ENCODE measurements at places on chromosomes 1 and 21. TPM values are rescaled to one million over a fixed set of nuclear protein-coding genes. Genes with fewer than 3 reads are reported as not detected.

DNA sequence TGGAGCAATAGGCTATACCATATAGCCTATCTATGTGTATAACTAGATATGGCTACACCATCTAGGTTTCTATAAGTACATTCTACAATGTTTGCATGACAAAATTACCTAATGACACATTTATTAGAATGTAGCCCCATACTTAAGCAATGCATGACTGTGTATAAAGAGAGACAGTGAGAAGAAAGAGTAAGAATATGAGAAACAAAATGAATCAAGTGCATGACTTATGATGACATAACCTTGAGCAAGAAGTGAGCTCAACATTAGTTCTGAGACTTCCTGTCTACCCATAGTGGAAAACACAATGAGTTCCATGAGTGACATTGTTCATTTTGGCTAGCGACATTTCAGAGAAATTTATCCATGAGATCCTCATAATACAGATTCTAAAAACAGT lies 10.1 kb downstream of the SLC44A5 start:
- DNase-seq, result no peak

DNA sequence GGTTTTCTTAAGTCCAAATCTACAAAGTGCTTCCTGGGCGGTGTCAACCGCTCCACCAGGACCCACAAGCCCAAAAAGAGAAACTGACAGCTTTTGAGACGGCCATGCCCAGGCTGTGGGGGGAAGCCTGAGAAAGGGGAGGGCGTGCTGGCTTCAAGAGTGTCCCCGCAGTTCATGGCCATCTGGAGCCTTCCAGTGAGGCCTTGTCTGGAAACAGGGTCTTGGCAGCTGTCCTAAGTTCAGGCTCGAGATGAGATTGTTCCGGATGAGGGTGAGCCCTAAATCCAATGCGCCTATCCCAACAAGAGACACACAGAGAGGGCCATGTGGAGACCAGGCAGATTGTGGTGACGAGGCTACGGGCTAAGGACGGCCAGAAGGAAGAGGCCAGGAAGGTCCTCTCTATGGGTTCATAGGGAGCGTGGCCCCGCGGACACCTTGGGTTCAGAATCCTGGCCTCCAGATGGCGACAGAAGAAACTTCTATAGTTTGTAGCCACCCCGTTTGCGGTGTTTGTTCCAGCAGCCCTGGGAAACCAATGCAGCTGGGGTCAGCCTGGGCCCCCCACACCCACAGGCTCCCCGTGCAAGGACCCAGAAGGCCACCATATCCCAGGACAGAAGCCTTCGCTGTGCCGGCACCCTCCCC lies 70.2 kb downstream of the ARHGEF16 start:
- DNase-seq, result no peak

GRCh38 chr1:99751877-99752504 lies 14.4 kb downstream of the FRRS1 start:
- DNase-seq, result peak; percentile 17

GRCh38 chr1:168116327-168116799 lies 20.4 kb downstream of the GPR161 start:
- peak; percentile 90 for DNase-seq

DNA sequence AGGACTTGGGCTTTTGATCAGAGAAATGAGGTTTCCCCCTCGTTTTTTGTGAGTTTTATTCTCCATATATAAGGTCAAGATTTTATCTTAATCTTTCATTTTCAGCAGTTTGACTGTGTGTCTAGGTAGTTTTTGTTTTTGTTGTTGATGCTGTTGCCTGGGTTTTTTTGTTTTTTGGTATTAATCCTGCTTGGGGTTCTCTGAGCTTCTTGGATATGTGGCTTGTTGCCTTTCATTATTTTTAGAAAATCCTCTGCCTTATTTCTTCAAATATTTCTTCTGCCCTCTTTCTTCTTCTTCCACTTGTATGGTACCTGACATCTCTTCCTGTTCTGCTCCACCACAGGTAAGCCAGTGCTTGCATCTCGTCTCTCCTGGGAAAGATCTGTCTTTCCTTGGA lies 25.0 kb downstream of the EFCAB7 start:
- no peak for DNase-seq

ESRRG gene
- 9.0 TPM for polyA plus RNA-seq

GRCh38 chr1:109910123-109910962 lies at the start of gene CSF1:
CSF1 (plus strand) TSS chr1:109910849; CDS start chr1:109911024, 175 bp downstream.
- peak; percentile 81 for DNase-seq

DNA sequence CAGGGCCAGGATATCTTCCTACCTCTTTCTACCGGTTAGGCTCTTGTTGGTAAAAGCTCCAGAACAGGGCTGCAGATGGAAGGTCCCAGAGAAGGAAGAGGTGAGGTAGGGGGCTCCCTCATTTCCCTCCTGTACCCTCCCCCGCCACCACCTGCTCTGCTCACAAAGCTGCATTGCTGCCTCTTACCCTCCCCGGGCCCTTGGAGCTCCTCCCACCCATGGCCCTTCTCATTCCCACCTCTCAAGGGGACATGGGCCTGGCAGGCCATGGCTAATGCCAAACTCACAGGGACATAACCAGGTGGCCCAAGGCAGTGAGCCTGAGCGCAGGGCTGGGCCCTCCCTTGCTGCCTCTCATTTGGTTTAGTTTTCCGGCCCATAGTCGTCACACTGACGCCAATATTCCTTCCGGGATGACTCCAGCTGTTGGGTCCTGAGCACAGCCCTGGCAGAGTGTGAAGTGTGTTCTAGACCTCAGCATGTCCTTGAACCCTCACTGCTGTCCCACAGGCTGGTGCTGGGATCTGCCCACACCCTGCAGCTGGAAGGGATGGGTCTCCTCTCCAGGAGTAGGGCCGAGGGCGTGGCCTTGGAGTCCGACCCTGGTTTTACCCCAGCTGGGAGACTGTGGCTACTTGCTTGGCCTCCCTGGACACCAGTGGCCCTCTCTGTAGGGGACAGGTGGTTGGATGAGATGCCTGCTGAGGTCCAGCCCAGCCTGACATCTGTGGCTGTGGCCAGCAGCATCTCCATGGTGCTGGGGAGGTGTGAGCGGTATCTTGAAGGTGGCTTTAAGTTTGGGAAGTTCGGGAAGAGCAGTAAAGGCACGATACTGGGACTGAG lies 104.6 kb downstream of the ARHGEF10L start:
- DNase-seq, result no peak

DNA sequence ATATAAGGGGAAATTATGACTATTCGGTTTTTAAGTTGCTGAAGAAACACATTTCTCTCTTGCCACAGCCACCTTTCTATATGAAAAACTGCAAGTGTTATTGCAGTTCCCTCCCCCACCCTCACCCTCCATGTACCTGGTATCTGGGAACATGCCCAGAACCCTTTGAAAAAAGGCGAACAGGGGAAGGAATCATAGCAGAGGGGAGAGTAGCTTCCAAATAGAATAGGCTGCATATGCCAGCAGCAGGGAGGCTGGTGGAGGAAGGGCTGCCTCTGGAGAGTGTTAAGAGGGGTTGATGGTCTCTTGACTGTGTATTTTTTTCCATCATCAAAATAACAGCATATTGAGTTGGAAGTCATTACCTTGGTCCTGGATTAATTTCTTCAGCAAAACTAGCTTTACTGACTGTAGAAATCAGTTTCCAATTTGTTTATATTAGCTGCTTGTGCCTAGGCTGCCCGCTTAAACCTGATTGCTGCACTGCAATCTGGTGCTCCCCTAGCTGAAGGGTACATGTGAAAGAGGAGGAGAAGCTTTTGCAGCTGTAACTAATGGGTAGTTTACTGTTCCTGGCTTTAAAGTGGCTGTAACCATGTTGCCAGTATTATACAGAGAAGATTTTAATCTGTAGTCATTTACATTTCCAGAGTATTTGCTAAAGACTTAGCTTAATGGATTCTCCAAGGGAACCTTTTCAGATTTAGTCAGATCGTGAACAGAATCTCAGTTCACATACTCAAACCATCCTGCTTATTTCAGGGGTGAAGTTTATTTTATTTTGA lies 22.7 kb downstream of the AHCYL1 start:
- no peak for DNase-seq

LCE1D gene
- not detected for polyA plus RNA-seq

GRCh38 chr1:15508700-15509487 lies 15.1 kb downstream of the CASP9 start:
- DNase-seq, result no peak

DNA sequence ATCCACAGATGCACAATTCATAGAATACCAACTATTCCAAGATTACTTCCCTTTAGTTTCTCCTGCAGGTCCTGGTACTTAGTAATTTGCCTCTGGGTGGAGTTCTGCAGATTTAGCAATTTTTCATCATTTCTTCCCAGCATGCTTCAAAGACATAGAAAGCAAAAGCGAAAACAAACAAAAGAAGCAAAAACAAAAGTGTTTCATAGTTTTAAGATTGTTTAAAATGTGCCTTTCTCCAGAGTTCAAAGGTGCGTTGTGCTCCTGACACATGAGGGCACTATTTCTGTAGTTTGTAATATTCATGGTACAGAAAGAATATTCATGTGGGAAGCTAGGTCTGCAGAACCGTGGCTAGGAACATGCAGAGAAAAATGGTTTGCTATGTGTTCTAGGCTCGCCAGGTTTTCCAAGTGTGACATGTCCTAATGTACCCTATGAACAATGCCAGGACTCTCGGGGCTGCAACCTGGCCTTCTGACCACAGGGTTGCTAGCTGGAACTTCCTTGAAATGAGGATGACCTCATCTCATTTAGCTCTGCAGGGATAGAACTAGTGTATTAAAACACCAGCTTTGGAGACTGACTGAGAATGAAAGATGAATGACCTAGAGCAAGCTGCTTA lies 30.0 kb upstream of the RCSD1 start:
- peak; percentile 38 for DNase-seq

TEDDM1 gene
- polyA plus RNA-seq, result 0.09 TPM

SPATA1 gene
- 4.5 TPM for polyA plus RNA-seq

- no peak for DNase-seq
Observed at GRCh38 chr21:38306433-38307141, 49.8 kb downstream of the KCNJ15 start.

SPRR2G gene
- polyA plus RNA-seq, result not detected

DNA sequence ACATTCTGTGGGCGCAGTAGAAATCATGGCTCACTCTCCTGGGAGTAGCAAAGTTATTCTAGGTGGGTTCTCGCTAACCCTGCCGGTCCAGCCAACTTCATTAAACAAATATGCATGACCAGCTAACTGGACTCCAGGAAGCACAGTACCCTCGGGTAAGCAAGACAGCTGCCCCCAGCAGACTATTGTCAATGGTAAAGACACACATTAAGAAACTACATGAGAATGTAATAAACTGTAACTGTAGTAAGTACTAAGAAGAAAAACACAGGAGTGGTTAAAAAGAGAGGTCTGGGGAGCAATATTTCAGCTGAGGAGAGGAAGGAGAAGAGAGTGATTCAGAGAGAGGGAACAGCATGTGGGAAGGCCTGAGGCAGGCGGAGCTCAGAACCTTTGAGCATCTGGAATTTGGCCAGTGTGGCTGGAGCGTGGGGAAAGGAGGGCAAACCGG lies 7.4 kb downstream of the SLC2A5 start:
- no peak for DNase-seq

- DNase-seq, result no peak
Observed at GRCh38 chr21:28872218-28872617, 120.5 kb downstream of the LTN1 start.

- DNase-seq, result no peak
Observed at GRCh38 chr1:200258447-200259375, 151.1 kb downstream of the ZNF281 start.

GRCh38 chr1:219791766-219792165 lies 136.6 kb downstream of the SLC30A10 start:
- no peak for DNase-seq

GRCh38 chr1:24535021-24535424 lies 20.9 kb upstream of the NCMAP start:
- no peak for DNase-seq

- DNase-seq, result no peak
Observed at GRCh38 chr1:110798691-110799256, 74.2 kb upstream of the CD53 start.

DNA sequence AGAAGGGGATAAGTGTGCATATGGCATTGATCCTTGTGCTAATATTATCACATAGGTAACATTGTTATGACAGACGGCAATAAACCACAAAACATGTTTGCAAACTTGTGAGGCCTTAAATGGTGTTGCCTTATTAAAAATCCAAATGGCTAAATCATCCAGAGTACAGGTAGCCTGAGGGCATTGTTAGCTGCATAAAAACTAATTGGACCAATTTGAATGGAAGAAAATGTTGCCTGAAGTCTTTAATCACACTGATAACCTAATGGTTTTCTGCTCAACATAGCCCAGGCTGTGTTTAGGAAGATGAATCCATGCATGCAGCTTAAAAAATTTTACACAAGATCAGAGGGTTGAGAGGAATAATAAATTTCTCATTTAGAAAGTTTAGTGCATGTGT lies 19.4 kb upstream of the LRRC53 start:
- no peak for DNase-seq

GRCh38 chr1:56788102-56788501 lies 31.1 kb downstream of the FYB2 start:
- no peak for DNase-seq

DNA sequence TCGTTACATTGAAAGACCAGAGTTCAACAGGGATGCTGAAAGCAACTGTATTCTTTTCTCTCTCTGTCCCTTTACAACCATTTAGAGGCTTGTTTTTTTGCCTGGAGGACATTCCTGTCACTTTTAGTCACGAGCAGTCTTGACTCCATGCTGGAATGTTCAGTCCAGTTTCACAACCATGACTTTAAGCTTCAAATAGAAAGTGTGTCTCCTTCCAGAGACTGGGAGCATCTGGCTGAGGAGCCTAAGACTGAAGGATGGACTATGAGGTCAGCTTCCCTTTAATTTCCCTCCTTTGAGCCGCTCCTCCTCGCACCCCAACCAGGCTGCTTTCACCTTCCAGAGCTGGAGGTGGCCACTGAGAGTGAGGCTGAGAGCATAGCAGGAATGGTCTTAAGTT lies 10.5 kb upstream of the RYR2 start:
- no peak for DNase-seq

- no peak for DNase-seq
Observed at GRCh38 chr1:97331165-97331564, 589.7 kb downstream of the DPYD start.

GRCh38 chr21:32753818-32754585 lies 17.6 kb downstream of the PAXBP1 start:
- DNase-seq, result no peak

DNA sequence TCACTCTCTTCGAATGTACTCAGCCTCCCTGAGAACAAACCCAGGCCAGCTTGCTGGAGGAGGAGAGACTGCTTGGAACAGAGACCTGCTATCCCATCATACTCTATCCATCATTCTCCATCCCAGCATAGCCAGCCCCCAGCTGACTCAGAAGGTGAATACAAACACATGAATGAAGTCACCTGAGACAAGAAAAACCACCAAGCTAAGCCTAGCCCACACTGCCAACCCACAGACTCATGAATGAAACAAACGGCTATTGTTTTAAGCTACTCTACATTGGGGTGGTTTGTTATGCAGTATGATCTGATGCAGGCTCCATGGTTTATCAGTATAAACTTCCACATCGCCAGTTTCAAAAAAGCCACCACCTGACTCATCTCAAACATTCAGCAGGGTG lies 395.6 kb downstream of the SETD4 start:
- no peak for DNase-seq

DNA sequence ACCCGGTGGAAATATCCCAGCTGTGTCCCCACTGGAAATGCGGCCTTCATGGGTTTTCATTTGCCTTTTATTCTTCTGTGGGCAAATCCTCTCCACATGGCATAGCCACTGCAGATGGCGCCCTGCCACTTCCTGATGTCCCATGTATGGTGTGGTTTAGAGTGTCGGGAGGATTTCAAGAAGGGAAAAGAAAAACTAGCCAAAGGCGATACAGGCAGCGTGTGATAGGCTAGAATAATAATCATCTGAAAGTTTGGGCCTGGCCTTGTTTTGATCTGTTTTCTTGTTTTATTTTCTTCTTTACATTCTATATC lies 123.6 kb downstream of the PEX14 start:
- DNase-seq, result no peak

KRTAP19-1 gene
- polyA plus RNA-seq, result not detected

GRCh38 chr1:53183095-53183990 lies 13.3 kb upstream of the CPT2 start:
- DNase-seq, result peak; percentile 90

LEFTY2 gene
- polyA plus RNA-seq, result 0.25 TPM

Data from large intestine (tissue), 12 donors.